ENCODE measurements at places on chromosomes 6 and 20. TPM values are rescaled to one million over a fixed set of nuclear protein-coding genes. Genes with fewer than 3 reads are reported as not detected.

The ARMC12 gene
- total RNA-seq, result 0.89 TPM

The PERP gene
- total RNA-seq, result 7.0 TPM

The LINC00237 gene
- total RNA-seq, result not detected

- peak overlapping the region; percentile 89 for H3K27ac ChIP-seq
- peaks cover 25% of the 10 kb centered on the region for H3K36me3 ChIP-seq
- no peaks in the 10 kb centered on the region for H3K27me3 ChIP-seq
- H3K4me1 ChIP-seq, result peaks cover 56% of the 10 kb centered on the region
- H3K4me3 ChIP-seq, result peak overlapping the region; percentile 93
Measured at GRCh38 chr6:13710552-13711323, 897 bp downstream of the RANBP9 start.

DNA sequence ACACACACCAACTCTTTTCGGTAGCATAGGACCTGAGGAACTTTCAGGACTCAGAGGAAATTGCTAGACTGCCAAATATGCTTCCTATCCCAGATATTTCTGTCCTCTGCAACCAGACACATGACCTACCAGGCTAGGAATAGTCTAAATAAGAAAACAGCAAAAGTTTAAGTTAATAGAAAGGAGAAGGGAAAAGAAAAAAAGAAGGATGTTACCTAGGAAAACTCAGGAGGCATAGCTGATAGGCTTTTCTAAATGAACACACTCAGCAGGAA, 74.6 kb downstream of the MAP3K5 start:
- H3K27ac ChIP-seq, result no peak overlapping the region
- H3K4me1 ChIP-seq, result peaks cover 30% of the 10 kb centered on the region
- peaks cover 33% of the 10 kb centered on the region for H3K36me3 ChIP-seq
- no peaks in the 10 kb centered on the region for H3K27me3 ChIP-seq
- no peak for DNase-seq

DNA sequence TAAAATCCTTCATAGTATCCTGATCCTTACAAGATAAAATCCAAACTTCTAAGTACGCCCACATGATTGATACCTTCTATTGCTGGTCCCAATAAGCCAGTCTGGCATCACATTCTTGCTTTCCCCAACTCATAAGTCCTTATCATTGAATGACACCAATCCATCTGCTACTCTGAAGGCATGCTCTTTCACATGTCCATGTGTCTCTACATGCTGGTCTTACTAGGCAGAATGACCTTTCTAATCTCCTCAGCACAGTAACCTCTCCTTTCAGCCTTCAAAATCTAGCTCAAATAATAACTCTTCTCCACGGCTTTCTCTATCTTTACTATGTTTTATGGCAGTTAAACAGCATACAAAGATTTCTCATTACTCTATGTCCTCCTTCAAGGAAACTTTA, 71.1 kb downstream of the ASCC3 start:
- no peak overlapping the region for H3K27ac ChIP-seq
- peaks cover 16% of the 10 kb centered on the region for H3K4me1 ChIP-seq
- H3K36me3 ChIP-seq, result peaks cover 22% of the 10 kb centered on the region
- H3K27me3 ChIP-seq, result no peaks in the 10 kb centered on the region
- DNase-seq, result no peak

- H3K4me1 ChIP-seq, result peaks cover 27% of the 10 kb centered on the region
- H3K4me3 ChIP-seq, result no peak overlapping the region
- H3K27me3 ChIP-seq, result no peaks in the 10 kb centered on the region
- no peak for DNase-seq
Measured at GRCh38 chr20:49657118-49657901, 56.4 kb downstream of the B4GALT5 start.

The ATG5 gene
- total RNA-seq, result 34.7 TPM

GRCh38 chr6:168107191-168107983, 28.4 kb upstream of the FRMD1 start:
- no peak for DNase-seq
- no peaks in the 10 kb centered on the region for H3K36me3 ChIP-seq
- no peak overlapping the region for H3K4me3 ChIP-seq
- H3K27me3 ChIP-seq, result peaks cover 18% of the 10 kb centered on the region
- no peaks in the 10 kb centered on the region for H3K4me1 ChIP-seq
- H3K27ac ChIP-seq, result no peak overlapping the region

The TFAP2C gene
- total RNA-seq, result not detected

The GSTA3 gene
- total RNA-seq, result not detected

The LPA gene
- total RNA-seq, result not detected

- H3K27ac ChIP-seq, result no peak overlapping the region
- H3K27me3 ChIP-seq, result no peaks in the 10 kb centered on the region
- peaks cover 52% of the 10 kb centered on the region for H3K36me3 ChIP-seq
- no peak overlapping the region for H3K4me3 ChIP-seq
Measured at GRCh38 chr6:135397172-135397952, 100.2 kb downstream of the AHI1 start.

DNA sequence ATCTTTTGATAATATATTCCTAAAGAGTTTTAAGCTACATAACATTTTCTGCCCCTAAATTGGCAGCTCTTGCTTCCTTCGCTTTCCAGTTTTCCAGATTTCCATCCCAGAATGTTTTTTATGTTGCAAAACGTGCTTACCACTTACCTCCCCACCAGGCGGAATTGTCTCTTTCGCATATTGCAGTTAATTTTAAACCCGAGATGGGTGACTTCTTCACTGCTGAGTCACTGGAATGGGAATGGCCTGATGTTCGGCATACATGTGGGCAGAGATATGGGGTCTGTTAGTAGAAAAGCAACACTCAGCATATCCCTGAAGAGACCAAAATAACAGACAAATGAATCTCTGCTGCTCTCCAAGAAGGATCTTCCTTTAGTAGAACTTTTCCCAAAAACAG, 491.2 kb downstream of the PREX1 start:
- no peak overlapping the region for H3K4me3 ChIP-seq
- peaks cover 11% of the 10 kb centered on the region for H3K27me3 ChIP-seq

GRCh38 chr6:91822581-91822980, 1235.7 kb upstream of the MAP3K7 start:
- no peaks in the 10 kb centered on the region for H3K27me3 ChIP-seq
- no peaks in the 10 kb centered on the region for H3K4me1 ChIP-seq
- H3K36me3 ChIP-seq, result no peaks in the 10 kb centered on the region
- H3K4me3 ChIP-seq, result no peak overlapping the region

GRCh38 chr6:138988469-138988834, 399 bp upstream of the REPS1 start:
- peaks cover 3% of the 10 kb centered on the region for H3K27me3 ChIP-seq
- peaks cover 4% of the 10 kb centered on the region for H3K36me3 ChIP-seq
- peak overlapping the region; percentile 64 for H3K27ac ChIP-seq
- peak overlapping the region; percentile 86 for H3K4me3 ChIP-seq

GRCh38 chr6:83838727-83839126, 14.4 kb upstream of the RIPPLY2 start:
- no peak overlapping the region for H3K27ac ChIP-seq
- no peaks in the 10 kb centered on the region for H3K4me1 ChIP-seq
- H3K36me3 ChIP-seq, result no peaks in the 10 kb centered on the region
- H3K27me3 ChIP-seq, result peaks cover 2% of the 10 kb centered on the region
- H3K4me3 ChIP-seq, result no peak overlapping the region

- no peak overlapping the region for H3K27ac ChIP-seq
- DNase-seq, result no peak
- H3K27me3 ChIP-seq, result no peaks in the 10 kb centered on the region
Measured at GRCh38 chr20:51680067-51680749, 88.0 kb downstream of the ATP9A start.

The FAM217A gene
- not detected for total RNA-seq

DNA sequence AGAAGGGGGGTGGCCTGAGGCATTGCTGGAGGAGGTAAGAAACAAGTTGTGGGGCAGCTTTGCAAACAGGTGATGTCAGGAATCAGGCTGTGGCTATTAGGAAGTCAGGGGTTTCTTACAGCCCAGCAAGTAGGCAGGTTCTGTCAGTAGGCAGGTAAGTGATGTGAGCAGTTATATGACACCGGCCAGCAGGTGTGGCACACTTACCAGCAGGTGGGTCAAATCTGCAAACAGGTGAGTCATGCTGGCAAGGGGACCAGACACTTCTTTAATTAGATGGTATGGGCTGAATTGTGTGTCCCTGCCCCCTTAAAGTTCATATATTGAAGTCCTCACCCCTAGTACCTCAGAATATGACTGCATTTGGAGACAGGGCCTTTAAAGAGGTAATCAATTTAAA, 16.4 kb upstream of the ENPP4 start:
- no peak overlapping the region for H3K27ac ChIP-seq
- no peak for DNase-seq
- H3K27me3 ChIP-seq, result no peaks in the 10 kb centered on the region
